ENCODE measurements at places on chromosomes 2 and 18.

GRCh38 chr2:15913146-15913545 is 27.2 kb upstream of the MYCN start:
- H3K27me3 ChIP-seq, result no peaks in the 10 kb centered on the region
- H3K27ac ChIP-seq, result no peak overlapping the region
- H3K4me1 ChIP-seq, result no peaks in the 10 kb centered on the region

DNA sequence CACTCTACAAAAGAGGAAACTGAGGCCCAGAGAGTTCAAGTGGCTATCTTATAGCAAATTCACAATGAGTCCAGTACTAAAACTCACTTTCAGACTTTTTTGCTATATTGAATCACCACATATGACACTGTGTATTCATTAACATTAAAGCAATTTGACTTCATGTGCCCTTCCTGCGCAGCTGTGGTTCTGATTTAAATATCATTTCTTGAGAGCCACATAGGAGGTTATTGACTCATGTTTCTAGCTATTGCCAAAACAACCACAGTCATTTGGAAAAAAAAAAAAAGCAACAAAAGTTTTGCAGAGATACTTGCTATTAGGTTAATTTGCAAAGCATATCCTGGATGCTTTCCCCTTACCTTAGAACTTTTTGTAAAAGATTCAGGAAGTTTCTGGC is 341.2 kb downstream of the PIK3C3 start:
- no peak overlapping the region for H3K4me3 ChIP-seq
- H3K4me1 ChIP-seq, result no peaks in the 10 kb centered on the region
- H3K36me3 ChIP-seq, result no peaks in the 10 kb centered on the region
- H3K27ac ChIP-seq, result no peak overlapping the region

DNA sequence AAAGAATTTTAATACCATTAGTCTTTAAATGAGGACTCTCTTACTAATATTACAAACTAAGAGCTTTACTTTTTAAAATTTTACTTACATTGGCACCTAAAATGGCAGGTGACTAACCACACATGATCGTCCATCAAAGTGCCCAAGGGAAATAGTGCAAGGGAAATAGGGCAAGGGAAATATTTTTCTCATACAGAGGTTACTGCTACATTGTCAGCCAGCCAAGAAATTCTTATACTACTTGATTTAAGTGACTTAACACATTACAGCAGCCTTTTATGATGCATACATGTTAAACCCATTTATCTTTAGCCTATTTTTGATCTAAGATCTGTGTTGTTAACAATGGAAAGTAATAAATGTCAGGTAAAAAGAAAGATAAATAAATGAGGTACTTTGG is 587.2 kb upstream of the PKDCC start:
- H3K4me1 ChIP-seq, result peaks cover 15% of the 10 kb centered on the region
- H3K27ac ChIP-seq, result no peak overlapping the region
- no peak overlapping the region for H3K4me3 ChIP-seq
- H3K36me3 ChIP-seq, result no peaks in the 10 kb centered on the region
- no peak for DNase-seq

DNA sequence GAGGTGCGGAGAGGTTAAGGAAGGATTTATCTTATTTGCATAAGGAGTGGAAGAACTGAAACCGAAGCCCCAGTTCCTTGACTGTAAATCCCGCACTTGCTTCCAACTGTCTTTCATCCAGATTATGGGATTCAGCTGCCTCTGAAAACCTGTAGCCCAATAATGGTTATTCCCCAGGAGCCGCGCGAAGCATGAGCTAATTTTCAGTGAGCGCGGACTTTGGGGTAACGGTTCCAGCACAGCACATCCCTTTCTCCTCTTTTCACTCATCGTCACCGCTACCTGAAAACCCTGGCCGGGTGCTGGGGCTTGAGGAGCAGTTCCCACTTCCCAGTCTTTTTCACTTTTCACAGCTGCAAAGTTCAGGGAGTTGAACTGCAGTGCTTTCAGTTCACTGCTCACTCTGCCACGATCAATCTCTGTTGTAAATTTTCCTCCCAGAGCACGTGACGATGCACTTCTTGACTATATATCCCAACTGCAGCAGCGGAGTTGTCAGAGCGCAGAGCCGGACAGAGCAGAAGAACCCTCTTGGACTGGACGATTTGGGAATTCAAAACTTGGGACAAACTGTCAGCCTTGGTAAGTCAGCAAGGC is at the start of gene KCNE4:
Gene KCNE4, plus strand, starts transcription at position 498 of the 597 bp plus-strand sequence. CDS start 641 bp downstream, outside the sequence.
- no peaks in the 10 kb centered on the region for H3K4me1 ChIP-seq
- H3K27me3 ChIP-seq, result no peaks in the 10 kb centered on the region
- no peak for DNase-seq
- H3K4me3 ChIP-seq, result no peak within 1 kb of the TSS
- H3K36me3 ChIP-seq, result no peaks in the 10 kb centered on the region

DNA sequence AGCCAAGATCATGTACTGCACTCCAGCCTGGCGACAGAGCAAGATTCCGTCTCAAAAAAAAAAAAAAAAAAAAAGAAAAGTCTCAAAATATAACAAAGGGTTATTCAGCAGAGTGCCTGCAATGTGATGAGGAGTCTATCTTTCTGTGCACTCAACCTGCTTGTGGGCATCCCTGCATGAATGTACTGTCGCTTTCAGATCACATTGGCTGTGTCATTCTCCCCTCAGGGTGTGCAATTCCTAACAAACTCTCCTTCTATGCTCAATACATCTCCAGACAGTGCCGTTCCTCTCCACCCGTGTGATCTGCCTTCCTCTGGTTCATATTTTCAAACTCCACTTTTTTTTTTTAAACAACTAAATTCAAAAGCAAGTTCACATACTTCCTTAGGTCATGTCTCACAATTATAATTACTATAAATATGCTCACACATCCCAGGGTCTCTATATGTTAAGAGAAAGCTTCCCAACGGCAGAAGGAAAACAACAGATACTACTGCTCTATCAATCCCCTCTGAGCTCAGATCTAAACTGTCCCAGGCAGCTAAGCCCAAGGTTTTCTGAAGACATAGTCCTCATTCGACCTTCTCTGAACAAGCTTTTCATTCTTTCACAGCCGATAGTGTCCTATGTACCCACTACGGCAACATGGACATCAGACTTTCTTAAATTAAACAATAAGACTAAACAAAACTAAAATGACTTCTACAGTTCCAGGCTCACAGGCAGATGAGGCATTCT is 35.2 kb downstream of the PTMA start:
- DNase-seq, result no peak
- no peak overlapping the region for H3K4me3 ChIP-seq

Measured in GM12878 (cell line).